ENCODE measurements at places on chromosomes 12 and 14. TPM values are rescaled to one million over a fixed set of nuclear protein-coding genes. Genes with fewer than 3 reads are reported as not detected.

GRCh38 chr14:101888182-101888581, 76.2 kb upstream of the DYNC1H1 start:
- no peak for DNase-seq

DNA sequence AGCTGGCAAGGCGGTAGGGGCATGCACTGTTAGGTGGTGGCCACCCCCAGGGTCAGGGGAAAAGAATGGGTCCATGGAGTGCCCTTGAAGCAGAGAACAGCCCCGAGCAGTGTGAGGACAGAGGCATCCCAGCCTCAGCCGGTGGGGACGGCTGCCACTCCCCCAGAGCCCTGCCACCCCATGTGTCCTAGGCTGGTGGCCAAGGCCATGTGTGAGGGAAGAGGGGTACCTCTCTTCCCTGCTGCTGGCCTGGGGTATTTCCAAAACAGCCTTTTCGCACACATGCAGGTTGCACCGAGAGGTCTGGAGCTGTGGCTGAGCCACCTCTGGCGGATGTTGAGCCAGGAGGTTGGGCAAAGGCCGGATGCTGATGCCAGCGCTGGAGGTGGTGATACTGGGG, 19.9 kb downstream of the RFLNA start:
- no peak for DNase-seq

DNA sequence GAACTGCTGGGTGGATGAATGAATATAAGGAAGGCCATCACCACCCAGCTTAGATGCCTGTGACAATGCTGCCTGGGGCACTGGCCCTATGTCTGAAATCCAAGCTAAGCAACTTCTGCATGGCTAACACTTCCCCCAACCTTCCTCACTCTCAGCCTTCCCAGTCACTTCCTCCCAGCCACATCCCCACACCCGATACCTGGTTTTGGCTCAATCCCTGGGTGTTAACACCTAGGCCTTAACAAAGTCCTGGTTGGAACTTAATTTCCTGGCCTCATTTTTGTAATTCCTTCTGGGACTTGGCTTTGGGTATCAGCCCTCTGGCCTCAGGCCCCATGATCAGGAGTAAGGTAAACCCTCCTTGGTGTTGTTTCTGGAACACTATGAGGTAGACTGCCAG, 110.0 kb downstream of the EFCAB11 start:
- no peak for DNase-seq

DNA sequence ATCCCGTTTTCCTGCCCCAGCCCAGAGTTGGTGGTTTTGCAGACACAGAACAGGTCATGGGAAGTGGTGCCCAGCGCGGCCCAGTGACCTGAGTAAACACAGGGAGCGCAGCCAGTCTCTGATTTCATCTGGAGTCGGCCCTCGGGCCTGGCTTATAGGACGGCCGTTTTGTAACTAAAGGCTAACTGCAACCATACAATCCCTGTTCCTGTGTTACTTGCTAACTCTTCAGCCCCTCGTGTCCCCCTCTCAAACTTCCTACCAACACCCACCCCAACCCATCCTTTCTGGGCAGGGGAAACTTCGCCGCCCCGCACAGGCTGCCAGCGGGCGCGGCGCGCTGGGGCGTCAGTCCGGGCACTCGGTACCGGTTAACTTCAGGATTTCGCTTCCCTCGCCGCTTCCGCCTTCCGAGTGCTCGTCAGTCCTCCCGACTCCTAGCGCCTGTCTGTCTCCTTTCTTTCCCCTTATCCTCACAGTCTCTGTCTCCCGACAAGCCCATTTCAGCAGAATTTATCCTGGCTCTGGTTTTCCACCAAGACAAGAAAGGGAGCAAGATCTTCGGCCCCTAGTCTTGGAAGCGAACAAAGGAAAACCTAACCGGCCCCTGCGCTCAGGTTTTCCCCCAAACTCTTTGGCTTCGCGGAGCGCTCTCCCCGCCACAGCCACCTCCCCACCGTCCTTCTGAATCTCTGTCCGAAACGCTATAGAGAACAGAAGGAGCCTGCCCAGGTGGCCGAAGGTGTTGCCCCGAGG, 2.0 kb downstream of the SIX1 start:
- peak; percentile 59 for DNase-seq

GRCh38 chr12:121712190-121712460, 427 bp upstream of the TMEM120B start:
- DNase-seq, result no peak

DNA sequence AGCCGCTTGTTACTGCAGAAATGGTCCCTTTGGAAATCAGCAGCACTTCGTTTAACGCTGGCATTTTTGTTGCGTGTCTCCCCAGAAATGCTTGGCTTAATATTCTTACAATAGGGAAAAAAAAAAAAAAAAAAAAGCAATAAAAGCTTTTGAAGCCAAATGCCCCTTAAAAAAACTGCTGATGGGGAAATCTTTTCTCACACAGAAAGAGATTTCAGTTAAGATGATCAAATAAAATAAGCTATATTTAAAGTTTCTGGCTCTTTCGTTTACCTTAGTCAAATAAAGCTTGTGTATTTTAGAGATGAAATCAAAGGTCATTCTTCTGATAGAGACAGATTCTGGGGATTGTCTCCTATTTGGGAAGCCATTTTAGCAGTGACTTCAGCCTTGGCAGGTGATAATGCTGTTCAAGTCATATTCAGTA, 52.4 kb upstream of the FRS2 start:
- DNase-seq, result no peak

- DNase-seq, result no peak
Measured at GRCh38 chr14:64700290-64700689, 3.9 kb upstream of the PLEKHG3 start.

- no peak for DNase-seq
Measured at GRCh38 chr14:104654119-104654518, 35.3 kb upstream of the INF2 start.

GRCh38 chr14:53462931-53463778, 310.0 kb upstream of the DDHD1 start:
- no peak for DNase-seq

GRCh38 chr12:51947246-51947996, 4.1 kb upstream of the ACVR1B start:
- no peak for DNase-seq

GRCh38 chr12:120962532-120963020, 15.8 kb upstream of the HNF1A start:
- DNase-seq, result no peak

DNA sequence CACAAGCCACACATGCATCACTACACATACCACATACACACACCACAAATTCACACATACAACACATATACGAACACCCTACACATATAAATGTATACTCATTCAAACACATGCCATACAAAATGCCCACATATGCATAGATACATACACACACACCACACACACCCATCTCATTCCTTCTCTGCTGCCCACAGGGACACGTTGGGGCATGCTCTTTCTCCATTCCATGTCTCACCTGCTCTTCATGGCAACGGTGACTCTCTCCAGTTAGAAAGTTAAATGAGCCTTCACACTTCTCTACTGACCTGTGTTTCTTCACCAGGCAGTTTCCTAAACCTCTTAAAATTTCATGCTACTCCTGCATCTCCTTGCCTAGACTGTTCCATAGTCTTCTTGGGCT, 1194.8 kb downstream of the BCL11B start:
- no peak for DNase-seq

GRCh38 chr14:98507264-98507663, 764.7 kb downstream of the BCL11B start:
- no peak for DNase-seq

DNA sequence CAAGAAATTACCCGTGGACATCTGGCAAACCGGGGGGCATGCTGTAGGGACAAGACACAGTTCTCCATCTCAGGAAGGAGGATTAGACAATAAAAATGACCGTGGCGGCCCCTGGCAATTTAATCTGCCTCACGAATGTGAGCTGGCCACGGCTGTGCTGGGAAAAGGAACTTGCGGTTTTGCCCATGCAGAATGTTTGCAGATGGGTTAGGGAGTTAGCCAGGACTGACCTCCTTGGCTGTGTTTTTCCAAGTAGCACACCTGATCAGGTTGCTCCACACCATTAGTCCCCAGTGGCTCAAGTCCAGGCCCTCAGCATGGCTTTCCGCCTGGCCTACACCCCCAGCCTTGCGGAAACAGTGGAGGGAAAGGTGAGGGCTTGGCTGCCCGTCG, 20.8 kb downstream of the TPCN1 start:
- no peak for DNase-seq

GRCh38 chr12:70784042-70784668, 136.4 kb downstream of the PTPRR start:
- DNase-seq, result no peak

DNA sequence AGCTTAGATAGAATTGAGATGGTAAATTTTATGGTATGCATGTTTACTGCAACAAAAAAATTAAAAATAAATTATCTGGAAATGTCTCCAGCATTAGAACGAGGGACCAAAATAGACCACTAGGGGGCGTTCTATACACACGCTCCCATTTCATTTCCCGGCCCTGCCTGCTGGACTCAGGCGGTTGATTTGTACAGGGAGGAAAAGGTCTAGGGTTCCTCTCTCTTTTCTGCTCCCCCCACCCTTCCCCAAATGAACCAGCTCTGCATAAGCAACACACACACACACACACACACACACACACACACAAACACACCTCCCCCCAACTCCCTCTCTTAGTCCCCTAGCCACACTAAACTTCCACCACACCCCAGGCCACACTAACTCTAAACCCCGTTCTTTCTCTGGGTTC, 7.8 kb upstream of the DTX1 start:
- DNase-seq, result peak; percentile 84

DNA sequence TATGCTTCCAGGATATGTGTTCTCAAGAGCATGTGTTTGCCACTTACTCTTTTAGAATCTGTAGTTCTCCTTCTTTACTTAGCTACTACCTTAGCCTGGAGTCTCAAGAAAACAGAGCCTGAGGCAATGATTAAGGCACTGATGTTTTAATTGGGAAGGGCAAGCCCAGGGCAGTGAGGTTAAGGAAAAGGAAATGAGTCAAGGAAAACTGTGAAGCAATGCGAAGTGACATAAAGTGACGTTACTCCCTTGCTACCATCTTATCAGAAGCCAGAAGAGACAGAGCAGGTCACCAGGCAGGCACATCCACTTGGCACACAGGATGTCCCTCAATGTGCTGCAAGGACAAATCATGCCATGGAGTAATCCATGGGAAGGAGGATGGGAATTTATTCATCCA, 11.3 kb upstream of the EML5 start:
- no peak for DNase-seq

GRCh38 chr14:106141242-106142220, 615.1 kb downstream of the TMEM121 start:
- peak; percentile 49 for DNase-seq

GRCh38 chr12:121288986-121289385, 7.5 kb downstream of the CAMKK2 start:
- DNase-seq, result no peak

GRCh38 chr12:121061831-121062230, 22.8 kb upstream of the OASL start:
- DNase-seq, result no peak

DNA sequence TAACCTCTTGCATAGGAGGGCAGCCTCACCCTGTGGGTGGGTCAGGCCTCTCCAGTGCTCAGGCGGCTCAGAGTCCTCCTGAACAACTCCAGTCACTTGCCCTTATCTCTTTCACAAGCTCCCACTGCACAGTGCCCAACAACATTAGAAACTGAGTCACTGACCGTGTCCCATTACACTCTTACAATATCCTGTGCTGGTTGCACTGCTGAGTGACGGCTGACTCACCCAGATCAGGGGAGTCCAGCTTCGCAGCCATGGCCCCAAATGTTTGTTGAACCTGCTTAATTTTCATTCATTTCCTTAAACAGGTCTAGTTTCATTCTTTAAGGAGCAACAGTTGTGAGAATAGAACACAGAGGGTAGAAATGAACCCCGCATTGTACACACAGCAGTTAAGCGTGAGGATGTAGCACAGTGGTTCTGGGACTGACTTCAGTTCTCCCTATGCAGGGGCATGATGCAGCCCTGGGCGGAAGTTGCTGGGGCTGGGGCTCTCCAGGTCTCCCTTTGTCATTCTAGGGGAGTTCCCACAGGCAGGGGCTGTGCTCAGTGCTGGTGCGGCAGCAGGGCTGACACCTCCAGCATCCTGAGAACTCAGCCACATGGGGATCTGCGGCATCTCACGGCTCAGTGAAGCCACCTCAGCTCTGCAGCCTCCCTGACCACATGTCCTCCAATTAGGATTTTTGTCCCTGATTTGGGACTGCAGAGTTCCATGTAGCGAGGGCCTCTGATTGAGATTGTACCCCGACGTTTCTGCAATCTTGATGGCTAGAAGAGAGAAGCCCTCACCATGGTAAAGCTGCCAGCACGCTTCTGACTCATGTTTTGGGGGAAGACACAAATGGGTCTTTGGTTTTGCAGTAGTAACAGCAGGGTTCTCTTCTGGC, 16.1 kb downstream of the GPR68 start:
- DNase-seq, result peak; percentile 71

- DNase-seq, result no peak
Measured at GRCh38 chr12:31727192-31727591, 1.6 kb downstream of the AMN1 start.

DNA sequence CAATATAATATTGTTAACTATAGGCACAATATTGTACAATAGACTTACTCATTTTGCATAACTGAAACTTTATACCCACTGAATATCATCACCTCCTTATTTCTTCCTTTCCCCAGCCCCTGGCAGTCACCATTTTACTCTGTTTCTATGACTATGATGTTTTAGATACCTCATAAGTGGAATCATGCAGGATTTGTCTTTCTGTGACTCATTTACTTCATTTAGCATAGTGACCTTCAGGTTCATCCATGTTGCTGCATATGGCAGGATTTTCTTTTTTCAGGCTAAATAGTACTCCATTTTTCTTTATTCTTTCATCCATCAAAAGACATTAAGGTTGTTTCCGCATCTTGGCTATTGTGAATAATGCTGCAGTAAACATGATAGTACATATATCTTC, 18.9 kb downstream of the USP15 start:
- no peak for DNase-seq

- DNase-seq, result no peak
Measured at GRCh38 chr14:87687420-87687819, 305.6 kb downstream of the GALC start.

DNA sequence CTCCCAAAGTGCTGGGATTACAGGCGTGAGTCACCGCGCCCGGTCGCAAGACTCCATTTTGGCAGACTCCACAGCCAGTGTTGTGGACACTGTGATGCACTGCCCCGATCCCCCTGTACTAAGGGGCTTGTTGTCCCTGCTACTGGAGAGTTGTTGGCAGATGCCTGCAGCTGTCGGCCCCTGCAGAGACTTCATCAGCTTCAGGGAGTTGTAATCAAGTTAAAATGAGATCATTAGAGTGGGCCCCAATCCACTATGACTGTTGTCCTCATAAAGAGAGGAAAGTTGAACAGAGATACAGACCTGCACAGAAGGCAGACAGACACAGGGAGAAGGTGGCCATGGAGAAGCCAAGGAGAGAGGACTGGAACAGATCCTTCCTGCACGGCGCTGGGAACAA, 23.7 kb upstream of the TUBA1A start:
- DNase-seq, result no peak

- DNase-seq, result no peak
Measured at GRCh38 chr14:24086193-24086955, 7.7 kb upstream of the PCK2 start.

GRCh38 chr14:92472860-92473259, 40.7 kb upstream of the RIN3 start:
- no peak for DNase-seq

RNASE3 gene
- polyA plus RNA-seq, result not detected

MGAT4C gene
- polyA plus RNA-seq, result not detected

CLEC2A gene
- not detected for polyA plus RNA-seq

TAS2R50 gene
- polyA plus RNA-seq, result 0.46 TPM

RGS6 gene
- polyA plus RNA-seq, result 0.04 TPM

LRRC10 gene
- not detected for polyA plus RNA-seq

LUM gene
- not detected for polyA plus RNA-seq

ISCA2 gene
- polyA plus RNA-seq, result 14.1 TPM

EPYC gene
- polyA plus RNA-seq, result not detected

KCNJ8 gene
- polyA plus RNA-seq, result not detected
